ELR (cell line): ENCODE measurements at places on chromosomes 12 and 14.

- no peak for DNase-seq
These were observed 1808.9 kb upstream of the SEL1L start for GRCh38 chr14:83342590-83342989.

- DNase-seq = no peak
These were observed 5.5 kb upstream of the TC2N start for GRCh38 chr14:91872517-91873470.

GRCh38 chr12:112285600-112286401 lies 96.4 kb downstream of the HECTD4 start:
- DNase-seq = no peak

DNA sequence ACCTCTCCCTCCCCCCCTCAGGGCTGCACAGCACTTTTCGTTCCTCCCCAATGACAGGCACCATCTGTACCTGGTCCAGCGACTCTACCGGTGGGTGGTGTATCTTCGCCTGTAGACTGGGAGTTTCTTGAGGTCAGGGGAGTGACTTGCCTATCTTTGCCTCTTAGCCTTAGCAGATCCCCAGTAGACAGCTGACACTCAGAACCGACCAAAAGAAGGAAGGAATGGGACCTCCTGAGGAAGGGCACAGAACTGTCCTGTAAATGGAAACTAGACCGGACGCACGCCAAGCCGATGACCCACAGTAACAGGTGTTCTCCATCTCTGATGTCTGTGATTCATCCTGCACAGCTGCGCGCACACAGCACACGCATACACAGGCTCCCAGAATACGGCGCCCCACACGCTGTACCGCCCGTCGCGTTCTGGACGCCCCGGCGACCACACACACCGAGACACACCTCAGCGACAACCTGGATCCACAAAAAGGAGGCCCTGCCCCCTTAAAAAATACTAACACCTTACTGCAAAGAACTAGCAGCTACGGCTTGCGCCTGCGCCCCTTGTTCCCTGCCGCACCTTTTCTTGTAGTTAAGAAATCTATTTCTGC lies 673 bp upstream of the TTC9 start:
- DNase-seq = peak; percentile 45

- DNase-seq = no peak
These were observed 17.6 kb downstream of the BATF start for GRCh38 chr14:75539561-75540478.

DNA sequence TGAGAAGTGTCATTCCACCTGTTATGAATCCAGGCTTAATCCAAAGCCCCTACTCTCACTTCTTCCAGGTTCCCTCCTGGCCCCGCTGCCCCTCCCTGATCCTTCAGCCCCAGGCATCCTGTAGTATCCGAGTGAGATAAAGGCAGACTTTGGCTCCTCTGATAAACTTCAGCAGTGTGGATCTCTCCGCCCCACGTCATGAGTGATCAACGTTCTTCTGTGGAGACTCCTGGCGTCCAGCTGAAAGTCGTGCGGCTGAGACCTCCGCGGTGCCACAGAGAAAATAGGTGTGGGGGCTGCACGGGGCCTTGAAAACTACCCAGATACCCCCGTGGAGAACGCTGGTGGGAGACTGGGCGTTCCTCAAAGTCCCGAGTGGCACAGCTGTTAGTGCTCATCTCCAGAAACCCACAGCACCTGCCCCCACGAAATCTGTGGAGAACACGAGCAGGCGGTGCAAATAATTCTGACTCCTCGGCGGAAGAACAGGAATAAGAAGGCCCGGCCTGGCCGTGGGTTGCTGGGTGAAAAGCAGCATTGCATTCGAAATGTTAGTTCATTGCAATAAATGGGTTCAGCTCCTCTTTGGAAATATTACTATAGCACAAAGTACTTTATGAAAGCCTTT lies 180.0 kb upstream of the RGS6 start:
- no peak for DNase-seq

DNA sequence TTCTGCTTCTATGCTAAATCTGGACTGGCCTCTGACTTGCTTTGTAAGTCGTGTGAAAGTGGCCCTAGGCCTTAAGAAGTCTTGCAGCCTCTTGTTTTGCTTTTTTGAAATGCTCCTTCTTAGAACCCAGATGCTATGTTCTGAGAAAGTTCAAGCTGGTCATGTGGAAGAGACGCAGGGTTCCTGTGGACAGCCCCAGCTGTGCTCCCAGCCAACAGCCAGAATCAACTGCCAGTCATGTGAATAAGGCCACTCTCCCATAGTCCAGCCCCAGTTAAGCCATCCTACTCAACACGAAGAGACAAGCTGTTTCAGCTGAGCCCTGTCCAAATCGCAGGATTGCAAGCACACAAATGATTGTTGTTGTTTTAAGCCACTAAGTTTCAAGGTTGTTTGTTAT lies 37.3 kb upstream of the TBPL2 start:
- no peak for DNase-seq

DNA sequence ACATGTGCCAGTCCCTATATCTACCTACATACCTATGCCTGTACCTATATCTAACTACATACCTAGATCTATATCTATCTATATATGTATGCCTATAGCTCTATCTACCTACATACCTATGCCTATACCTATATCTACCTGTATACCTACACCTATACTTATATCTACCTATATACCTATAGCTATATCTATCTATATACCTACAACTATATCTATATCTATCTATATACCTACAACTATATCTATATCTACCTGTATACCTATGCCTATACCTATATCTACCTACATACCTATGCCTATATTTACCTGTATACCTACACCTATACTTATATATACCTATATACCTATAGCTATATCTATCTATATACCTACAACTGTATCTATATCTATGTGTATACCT lies 56.6 kb downstream of the TBX3 start:
- no peak for DNase-seq

DNA sequence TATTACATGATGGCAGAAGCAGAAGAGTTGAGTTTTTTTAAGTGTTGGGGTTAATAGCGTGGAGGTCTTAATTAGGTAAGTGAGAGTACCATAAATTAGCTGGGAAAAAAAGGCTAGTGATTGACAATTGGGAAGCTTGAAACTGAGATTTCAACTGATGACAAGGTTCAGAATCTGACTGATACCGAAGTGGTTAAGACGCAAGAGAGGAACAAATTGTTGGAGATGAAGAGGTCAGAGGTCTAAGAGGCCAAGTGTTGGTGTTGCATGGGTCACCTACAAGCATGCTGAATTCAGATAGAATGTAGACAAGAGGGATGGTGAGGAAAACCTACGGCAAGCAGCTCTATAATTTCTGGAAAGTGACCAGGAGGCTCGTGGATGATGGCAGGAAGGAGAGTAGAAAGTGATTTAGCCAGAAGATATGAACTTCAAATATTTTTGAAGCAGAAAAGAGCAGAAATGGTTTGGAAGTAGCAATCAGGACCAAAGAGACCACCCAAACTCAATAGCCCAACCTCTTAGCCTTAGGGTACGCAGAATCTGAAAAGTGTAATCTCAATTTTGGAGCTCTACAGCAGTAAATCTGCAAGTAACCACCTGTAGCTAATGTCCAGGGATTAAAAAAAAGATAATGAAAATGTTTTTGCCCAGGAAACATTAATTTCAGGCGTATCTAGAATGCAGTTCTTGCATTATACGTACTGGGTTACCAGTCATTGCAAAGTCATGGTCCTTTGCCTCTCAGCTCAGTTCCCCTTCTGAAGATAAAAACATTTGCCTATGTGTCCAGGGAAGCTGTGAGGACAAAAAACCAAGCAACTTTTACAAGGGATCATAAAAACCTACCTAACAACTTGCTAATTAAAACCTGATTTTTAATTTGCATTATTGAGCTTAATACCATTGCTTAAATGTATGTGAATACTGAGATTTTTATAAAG lies 1.7 kb upstream of the TMPO start:
- DNase-seq = no peak

DNA sequence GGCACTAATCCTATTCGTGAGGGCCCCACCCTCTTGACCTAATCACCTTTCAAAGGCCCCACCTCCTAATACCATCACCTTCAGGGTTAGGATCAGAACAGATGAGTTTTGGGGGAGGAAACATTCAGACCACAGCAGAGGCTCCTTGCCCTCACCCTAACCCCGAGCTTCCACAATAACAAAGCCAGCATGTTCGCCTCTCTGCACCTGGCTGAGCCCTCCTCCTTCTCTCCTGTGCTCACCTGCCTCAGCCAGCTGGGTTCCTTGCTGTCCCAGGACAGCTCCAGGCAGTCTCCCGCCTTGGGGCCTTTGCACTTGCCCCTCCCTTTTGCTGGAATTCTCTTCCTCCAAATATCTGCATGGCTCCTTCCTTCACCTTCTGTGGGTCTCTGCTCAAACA lies 9.7 kb upstream of the RAN start:
- no peak for DNase-seq

DNA sequence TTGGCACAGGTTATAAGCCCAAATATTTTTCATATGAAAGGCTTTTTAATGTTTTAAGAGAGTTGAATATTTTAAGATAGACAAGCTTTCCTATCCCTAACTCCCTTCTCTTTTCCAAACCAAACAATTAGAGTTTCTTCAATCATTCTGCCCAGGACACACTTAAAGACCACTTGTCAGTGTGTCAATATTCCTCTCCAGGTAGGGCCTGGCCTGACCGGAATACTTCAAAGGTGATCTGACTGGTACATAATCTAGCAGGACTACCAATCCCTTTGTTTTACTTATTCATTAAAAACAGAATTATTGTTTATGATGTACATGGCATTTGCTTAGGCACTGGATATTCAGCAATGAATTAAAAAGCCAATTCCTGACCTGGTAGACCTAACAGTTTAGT lies 24.2 kb upstream of the SNRPF start:
- DNase-seq = no peak

GRCh38 chr12:71605039-71605438 lies 58.6 kb downstream of the ZFC3H1 start:
- DNase-seq = no peak

DNA sequence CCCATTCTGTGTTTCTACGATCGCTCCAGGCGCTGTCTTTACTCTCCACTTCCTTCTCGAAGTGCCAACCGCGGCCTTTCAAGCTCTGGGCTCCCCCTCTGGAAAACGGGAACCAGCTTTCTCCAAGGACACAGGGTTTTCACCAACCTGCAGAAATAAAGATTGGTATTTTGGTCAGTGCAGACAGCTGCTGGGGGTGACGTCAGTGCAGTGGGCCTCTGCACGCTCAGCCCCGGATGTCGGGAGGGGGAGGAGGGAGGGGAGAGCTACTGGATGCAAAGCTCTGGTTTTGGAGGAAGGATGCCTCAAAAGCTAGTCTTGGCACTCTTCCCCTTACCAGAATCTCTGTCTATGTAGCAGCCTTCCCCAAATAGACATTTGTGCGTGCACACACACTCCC lies 19.9 kb downstream of the HRK start:
- DNase-seq = peak; percentile 79

- no peak for DNase-seq
These were observed 111.1 kb upstream of the AMIGO2 start for GRCh38 chr12:47190905-47191304.

- DNase-seq = peak; percentile 99
These were observed 21.0 kb upstream of the SNX6 start for GRCh38 chr14:34650786-34651584.

GRCh38 chr12:63276537-63277365 lies 125.8 kb upstream of the AVPR1A start:
- DNase-seq = peak; percentile 57

DNA sequence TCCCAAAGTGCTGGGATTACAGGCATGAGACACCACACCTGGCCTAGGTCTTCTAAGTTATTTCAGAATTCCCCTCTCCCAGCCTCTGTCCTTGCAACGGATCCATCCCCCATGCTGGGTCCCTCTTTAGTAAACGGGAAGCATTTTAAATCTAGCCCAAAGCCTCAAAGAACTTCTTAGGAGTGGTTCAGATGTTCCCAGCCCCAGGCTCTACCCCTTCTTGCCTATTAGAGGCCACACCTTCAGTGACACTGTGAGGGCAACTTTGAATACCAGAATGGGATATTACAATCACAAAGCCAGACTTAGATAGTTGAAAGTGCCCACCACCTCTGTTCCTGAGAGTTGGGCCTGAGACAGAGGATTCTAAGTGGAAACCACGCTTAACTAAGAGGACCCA lies 18.1 kb upstream of the SPPL3 start:
- no peak for DNase-seq

GRCh38 chr12:3634348-3634747 lies 118.6 kb downstream of the CRACR2A start:
- no peak for DNase-seq

DNA sequence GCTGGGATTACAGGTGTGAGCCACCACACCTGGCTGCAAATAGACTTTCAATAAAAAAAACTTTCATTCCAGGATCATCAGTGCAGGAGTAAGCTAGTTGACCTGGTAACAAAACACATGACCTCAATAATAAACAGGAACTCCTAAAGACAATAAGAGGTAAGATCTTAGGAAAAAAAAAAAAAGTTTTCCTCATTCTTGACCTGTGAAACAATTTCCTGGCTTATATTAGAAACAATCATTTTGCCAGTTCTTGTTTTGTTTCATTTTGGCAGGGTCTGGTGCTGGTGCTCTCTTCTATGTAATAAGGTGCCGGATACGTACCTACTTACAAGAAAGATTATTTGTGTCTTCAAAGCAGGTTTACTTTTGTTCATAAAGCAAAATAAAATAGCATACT lies 90.6 kb upstream of the AMN1 start:
- DNase-seq = no peak

- peak; percentile 99 for DNase-seq
These were observed 6.5 kb downstream of the KRT86 start for GRCh38 chr12:52280796-52281560.

GRCh38 chr14:54554401-54554800 lies 12.5 kb upstream of the SAMD4A start:
- no peak for DNase-seq

- peak; percentile 8 for DNase-seq
These were observed 506.9 kb downstream of the FOXG1 start for GRCh38 chr14:29273513-29273912.

DNA sequence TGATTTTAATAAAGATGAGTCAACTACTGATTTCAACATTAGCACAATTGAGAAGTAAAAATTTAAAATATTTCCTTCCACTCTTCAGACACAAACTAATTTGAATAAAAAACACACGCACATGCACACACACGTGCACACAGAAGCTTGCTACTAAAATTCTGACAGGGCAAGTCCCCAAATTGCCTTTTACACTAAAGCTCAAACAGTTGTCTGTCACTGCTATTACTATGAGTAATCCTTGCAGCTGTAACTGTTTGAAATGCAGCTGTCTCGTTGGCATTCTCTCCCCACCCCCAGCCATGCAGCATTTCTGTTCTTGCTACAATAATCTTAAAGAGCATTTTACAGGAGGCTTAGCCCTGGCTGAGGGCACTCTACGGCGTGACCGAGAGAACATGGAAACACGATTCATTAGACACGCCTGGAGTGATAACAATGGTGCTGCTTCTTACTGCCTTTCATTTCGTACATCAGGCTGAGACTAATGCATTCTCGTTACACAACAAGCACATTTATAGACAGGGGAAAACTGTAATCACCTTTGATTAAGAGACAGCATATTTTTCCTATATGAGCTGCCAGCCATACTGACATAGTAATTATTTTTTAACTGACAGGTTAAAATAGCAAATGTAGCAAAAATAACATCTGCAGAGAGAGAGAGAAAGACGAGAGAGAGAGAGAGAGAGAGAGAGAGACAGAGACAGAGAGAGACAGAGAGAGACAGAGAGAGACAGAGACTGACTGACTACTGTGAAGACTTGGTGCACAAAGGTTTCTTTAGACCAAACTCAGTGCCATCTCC lies 153.8 kb downstream of the MED13L start:
- peak; percentile 57 for DNase-seq

GRCh38 chr14:20799892-20800544 lies 2.6 kb downstream of the RNASE1 start:
- DNase-seq = no peak

- no peak for DNase-seq
These were observed 127.3 kb upstream of the CCND2 start for GRCh38 chr12:4145990-4146859.
